ENCODE measurements at places on chromosomes 2 and 18. TPM values are rescaled to one million over a fixed set of nuclear protein-coding genes. Genes with fewer than 3 reads are reported as not detected.

Gene ARHGAP15
- 24.4 TPM for total RNA-seq

- no peaks in the 10 kb centered on the region for H3K36me3 ChIP-seq
- H3K4me3 ChIP-seq = no peak overlapping the region
- DNase-seq = no peak
- H3K27me3 ChIP-seq = no peaks in the 10 kb centered on the region
- no peaks in the 10 kb centered on the region for H3K4me1 ChIP-seq
Observed at GRCh38 chr2:43209204-43209717, 17.1 kb downstream of the ZFP36L2 start.

DNA sequence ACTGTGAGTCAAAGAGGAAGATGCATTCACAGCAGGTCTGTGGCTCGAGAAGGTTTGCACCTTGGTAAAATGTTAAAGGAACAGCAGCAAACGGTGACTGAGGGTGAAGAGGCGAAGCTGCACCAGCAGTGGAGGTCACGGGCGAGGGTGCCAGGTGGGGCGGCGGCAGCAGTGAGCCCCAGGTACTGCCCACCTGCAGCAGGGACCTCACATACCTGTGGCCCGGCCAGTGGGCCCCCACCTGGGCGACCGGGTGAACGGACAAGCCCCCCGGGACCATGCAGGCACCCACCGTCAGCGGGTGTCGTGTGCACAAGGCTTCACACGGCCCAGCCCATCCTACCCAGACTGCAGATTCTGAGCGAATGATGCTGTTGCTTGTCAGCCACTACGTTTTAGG, 23.6 kb upstream of the KCNG2 start:
- no peaks in the 10 kb centered on the region for H3K36me3 ChIP-seq
- H3K4me1 ChIP-seq = no peaks in the 10 kb centered on the region
- no peak overlapping the region for H3K27ac ChIP-seq

Gene PJVK
- total RNA-seq = 7.3 TPM

- H3K4me3 ChIP-seq = no peak overlapping the region
- no peaks in the 10 kb centered on the region for H3K4me1 ChIP-seq
- peak; percentile 2 for DNase-seq
- peaks cover 41% of the 10 kb centered on the region for H3K36me3 ChIP-seq
- no peaks in the 10 kb centered on the region for H3K27me3 ChIP-seq
Observed at GRCh38 chr2:233466991-233467603, 99.5 kb downstream of the USP40 start.

GRCh38 chr2:216551234-216552068, 52.8 kb downstream of the RPL37A start:
- peak overlapping the region; percentile 24 for H3K27ac ChIP-seq
- H3K36me3 ChIP-seq = no peaks in the 10 kb centered on the region
- no peak overlapping the region for H3K4me3 ChIP-seq
- DNase-seq = no peak

- DNase-seq = peak; percentile 96
- peak overlapping the region; percentile 94 for H3K27ac ChIP-seq
- peak overlapping the region; percentile 74 for H3K4me3 ChIP-seq
Observed at GRCh38 chr2:72887740-72888437, 681 bp downstream of the SPR start.

Gene NOL4
- 14.3 TPM for total RNA-seq

DNA sequence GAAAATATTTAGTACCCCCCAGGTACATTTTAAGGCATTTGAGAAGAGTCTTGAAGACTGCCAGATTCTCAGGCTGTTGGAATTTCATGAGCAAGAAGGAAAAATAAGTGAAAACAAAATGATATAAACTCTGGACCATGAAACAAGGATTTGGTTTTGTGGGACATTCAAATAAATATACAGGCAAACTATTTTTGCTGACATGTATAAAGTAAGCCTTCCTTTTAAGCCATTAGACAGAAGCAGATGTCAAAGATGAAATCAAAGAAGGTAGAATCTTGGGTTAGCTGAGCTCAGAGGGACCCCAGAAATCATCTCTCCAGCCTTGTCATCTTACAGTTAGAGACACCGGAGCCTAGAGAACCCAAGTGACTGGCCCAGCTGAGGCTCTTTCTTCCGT, 51.3 kb upstream of the ACSL3 start:
- no peaks in the 10 kb centered on the region for H3K27me3 ChIP-seq
- DNase-seq = no peak
- H3K4me3 ChIP-seq = no peak overlapping the region
- no peaks in the 10 kb centered on the region for H3K36me3 ChIP-seq
- no peaks in the 10 kb centered on the region for H3K4me1 ChIP-seq

Gene PSD4
- total RNA-seq = 104 TPM

Gene DNAH7
- total RNA-seq = 15.8 TPM

Gene FASTKD1
- total RNA-seq = 35.3 TPM

Gene FNDC4
- total RNA-seq = 17.7 TPM

- H3K36me3 ChIP-seq = no peaks in the 10 kb centered on the region
- no peak overlapping the region for H3K4me3 ChIP-seq
- no peak for DNase-seq
- no peaks in the 10 kb centered on the region for H3K27me3 ChIP-seq
- H3K27ac ChIP-seq = no peak overlapping the region
- no peaks in the 10 kb centered on the region for H3K4me1 ChIP-seq
Observed at GRCh38 chr2:98985905-98986666, 50.1 kb upstream of the CRACDL start.

- H3K4me1 ChIP-seq = peaks cover 6% of the 10 kb centered on the region
- H3K27me3 ChIP-seq = no peaks in the 10 kb centered on the region
- DNase-seq = no peak
- no peaks in the 10 kb centered on the region for H3K36me3 ChIP-seq
- H3K27ac ChIP-seq = no peak overlapping the region
Observed at GRCh38 chr2:172859581-172860335, 124.1 kb downstream of the RAPGEF4 start.

DNA sequence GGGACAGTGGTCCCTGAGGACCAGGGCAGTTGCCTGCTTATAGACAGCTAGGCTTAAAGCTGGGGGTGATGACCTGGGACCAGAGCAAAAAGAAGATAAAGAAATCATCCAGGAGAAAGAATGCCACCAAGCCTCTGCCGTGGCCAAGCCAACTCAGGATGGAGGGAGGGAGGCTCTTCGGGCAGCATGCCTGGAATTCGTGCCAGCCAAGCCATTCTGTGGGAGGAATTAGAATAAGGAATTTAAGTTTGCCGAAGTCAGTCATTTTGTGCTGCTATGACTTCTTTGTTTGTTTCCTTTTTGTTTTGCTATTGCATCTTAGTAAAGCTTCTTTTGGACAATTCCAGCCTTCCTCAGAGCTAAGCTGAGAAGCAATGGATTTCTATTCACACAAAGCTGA, 124.1 kb downstream of the EN1 start:
- no peaks in the 10 kb centered on the region for H3K27me3 ChIP-seq
- no peaks in the 10 kb centered on the region for H3K36me3 ChIP-seq
- no peak overlapping the region for H3K4me3 ChIP-seq
- peak; percentile 4 for DNase-seq

- DNase-seq = peak; percentile 56
- H3K36me3 ChIP-seq = no peaks in the 10 kb centered on the region
- H3K27ac ChIP-seq = peak overlapping the region; percentile 32
- no peak overlapping the region for H3K4me3 ChIP-seq
Observed at GRCh38 chr2:70557171-70557838, 3.7 kb upstream of the TGFA start.

DNA sequence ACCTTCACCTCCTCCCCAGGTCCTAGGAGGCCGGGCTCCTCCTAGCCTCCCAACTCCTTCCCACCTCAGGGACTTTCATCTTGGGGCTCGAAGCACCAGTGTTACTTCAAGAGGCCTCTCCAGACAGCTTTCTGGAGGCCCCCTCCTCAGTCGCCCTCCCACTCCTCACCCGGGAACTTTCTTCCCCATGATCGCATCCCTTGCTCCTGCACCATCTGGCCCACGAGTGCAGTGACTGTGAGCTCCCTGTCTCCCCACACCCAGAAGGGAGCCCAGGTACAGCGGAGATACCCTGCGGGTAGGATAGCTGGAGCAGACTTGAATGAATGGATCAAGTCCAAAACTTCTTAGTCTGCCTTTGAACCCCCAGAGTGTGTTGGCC, 6.1 kb downstream of the ERFE start:
- no peak for DNase-seq
- H3K36me3 ChIP-seq = no peaks in the 10 kb centered on the region
- no peak overlapping the region for H3K27ac ChIP-seq
- H3K4me1 ChIP-seq = peaks cover 51% of the 10 kb centered on the region
- no peaks in the 10 kb centered on the region for H3K27me3 ChIP-seq
- no peak overlapping the region for H3K4me3 ChIP-seq

DNA sequence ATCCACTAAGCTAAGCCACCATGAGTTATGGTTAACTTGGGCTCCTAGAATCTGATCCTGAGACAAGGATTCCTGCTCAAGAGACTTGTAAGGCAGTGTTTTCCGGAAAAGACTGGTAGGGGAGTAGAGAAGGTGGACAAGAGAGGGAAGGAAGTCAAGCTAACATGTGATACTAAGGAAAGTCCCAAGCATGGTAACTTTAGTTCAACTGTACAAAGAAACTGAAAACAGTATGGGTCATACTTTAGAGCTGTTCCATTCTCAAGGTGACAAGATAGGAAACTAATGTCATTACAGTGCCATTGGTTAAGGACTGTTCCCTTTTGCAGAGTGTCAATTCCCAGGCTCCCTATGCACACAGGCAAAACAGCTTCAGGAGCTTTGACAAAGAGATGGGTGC, 5.8 kb downstream of the MYO5B start:
- no peaks in the 10 kb centered on the region for H3K27me3 ChIP-seq
- H3K27ac ChIP-seq = no peak overlapping the region
- DNase-seq = no peak
- no peak overlapping the region for H3K4me3 ChIP-seq
- no peaks in the 10 kb centered on the region for H3K36me3 ChIP-seq

DNA sequence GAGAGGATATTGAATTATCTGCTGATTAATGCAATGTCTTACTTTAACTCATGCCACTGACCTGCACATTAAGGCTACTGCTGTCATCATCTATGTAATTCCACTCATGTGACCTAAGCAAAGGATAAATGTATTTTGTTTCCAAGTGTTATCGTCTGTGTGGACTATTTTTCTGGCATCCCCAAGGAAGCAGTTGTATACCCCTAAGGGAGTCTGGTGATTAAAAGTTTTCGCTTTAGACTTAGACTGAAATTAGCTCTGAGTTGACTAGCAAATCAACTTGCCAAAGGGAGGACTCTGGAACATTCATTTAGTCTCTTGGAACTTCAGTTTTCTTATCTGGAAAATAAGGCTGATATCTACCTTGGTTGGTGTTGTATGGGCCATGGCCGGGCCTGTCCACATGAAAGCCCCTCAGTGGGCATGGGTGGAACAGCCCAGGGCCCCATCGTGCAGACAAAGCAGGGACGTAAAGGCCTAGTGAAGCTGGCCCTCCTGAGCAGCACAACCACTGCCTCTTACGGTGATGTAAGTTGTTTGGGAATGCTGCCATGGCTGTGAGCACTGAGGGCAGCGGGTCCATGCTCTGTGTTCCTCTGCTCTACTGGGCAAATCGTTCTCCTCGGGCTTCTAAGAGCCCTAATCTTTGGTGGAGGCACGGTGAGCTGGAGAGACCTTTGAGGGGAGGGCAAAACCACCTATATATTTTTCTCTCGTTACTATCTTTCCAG, 144.4 kb upstream of the RNF152 start:
- H3K27ac ChIP-seq = no peak overlapping the region
- no peak for DNase-seq
- H3K27me3 ChIP-seq = no peaks in the 10 kb centered on the region
- no peak overlapping the region for H3K4me3 ChIP-seq

DNA sequence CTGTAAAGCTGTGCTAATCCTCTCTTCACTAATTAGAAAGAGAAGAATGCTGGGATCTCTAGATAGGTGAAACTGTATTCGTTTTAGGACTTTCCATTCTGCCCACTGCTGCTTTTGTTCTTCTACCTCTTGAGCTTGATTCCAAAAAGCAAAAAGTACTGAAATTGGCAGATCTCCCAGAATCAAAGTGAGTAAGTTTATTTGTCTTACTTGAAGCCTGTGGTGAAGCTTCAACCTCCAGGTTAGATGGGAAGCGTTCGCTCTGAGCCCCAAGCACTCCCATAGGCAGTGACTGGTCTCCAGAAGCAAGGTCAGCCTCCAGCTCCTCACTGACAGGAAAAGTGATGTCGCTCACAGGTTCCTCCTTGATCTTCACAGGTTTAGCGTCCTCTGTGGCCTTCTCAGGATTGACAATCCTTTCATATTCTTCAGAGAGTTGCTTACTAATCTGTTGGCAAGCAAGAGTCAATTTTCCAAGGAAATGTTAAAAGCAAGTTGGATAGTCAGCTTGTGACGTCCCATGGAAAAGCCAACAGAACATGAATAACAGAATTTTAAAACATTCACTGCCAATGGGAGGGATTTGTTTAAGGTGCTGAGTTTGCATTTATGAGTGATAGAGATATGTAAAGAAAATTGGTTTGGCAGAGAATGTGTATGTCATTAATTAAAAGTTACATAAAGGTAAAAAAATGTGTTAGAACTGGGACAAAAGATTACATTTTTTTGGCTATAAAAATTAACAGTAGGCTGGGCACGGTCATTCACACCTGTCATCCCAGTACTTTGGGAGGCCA, 8.1 kb downstream of the SUPT7L start:
- H3K36me3 ChIP-seq = peaks cover 67% of the 10 kb centered on the region
- H3K4me3 ChIP-seq = no peak overlapping the region
- DNase-seq = no peak
- H3K27me3 ChIP-seq = no peaks in the 10 kb centered on the region
- H3K4me1 ChIP-seq = no peaks in the 10 kb centered on the region

DNA sequence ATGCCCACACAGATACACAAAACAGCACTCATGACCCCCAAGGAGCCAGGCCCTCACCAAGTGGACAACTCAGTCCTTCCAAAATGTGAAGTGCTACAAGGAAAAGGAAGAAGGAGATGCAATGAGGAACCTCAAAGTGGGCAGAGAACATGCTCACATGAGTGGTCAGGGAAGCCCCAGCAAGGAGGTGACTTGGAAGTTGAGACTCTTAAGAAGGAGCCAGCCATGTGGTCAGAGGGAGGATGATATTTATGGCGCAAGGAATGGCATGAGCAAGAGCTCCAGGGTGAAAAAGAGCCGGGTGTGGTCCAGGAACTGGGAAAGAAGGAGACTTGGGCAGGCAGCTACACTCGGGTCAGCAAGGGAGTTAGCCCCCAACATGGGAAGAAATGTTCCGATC, 30.0 kb upstream of the KLHL29 start:
- H3K27ac ChIP-seq = no peak overlapping the region
- no peaks in the 10 kb centered on the region for H3K27me3 ChIP-seq
- DNase-seq = no peak
- peaks cover 10% of the 10 kb centered on the region for H3K4me1 ChIP-seq
- H3K36me3 ChIP-seq = no peaks in the 10 kb centered on the region
- H3K4me3 ChIP-seq = no peak overlapping the region

Gene RIOK3
- 85.7 TPM for total RNA-seq

Gene CIB4
- total RNA-seq = 0.45 TPM

GRCh38 chr2:203077451-203077850, 62.8 kb downstream of the NBEAL1 start:
- H3K27ac ChIP-seq = no peak overlapping the region
- no peak overlapping the region for H3K4me3 ChIP-seq
- H3K36me3 ChIP-seq = no peaks in the 10 kb centered on the region
- H3K27me3 ChIP-seq = no peaks in the 10 kb centered on the region
- H3K4me1 ChIP-seq = no peaks in the 10 kb centered on the region

GRCh38 chr18:77052983-77053309, 79.6 kb downstream of the MBP start:
- no peak overlapping the region for H3K27ac ChIP-seq
- H3K27me3 ChIP-seq = no peaks in the 10 kb centered on the region
- peaks cover 34% of the 10 kb centered on the region for H3K4me1 ChIP-seq
- no peak overlapping the region for H3K4me3 ChIP-seq

Gene VSNL1
- total RNA-seq = 0.45 TPM
